ENCODE measurements at places on chromosomes 12 and 14. TPM values are rescaled to one million over a fixed set of nuclear protein-coding genes. Genes with fewer than 3 reads are reported as not detected.

DNA sequence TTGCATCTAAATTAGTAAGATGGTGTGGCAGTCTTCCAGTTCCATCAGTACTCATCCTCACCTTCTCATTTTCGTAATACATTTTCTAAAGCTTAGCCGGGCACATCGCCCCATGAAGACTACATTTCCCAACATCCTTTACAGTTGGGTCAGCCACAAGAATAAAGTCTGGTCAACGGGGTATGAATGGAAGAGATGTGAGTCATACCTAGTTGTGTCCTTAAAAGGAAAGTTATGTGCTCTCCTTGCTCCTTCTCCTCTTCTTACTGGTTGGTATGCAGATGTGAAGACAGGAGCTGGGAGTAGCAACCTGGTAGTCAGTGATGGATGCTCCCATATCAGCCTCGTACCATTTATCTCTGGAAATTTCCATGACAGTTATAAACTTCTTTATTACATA, 35.9 kb upstream of the EGLN3 start:
- no peak for DNase-seq
- H3K27ac ChIP-seq = no peak overlapping the region
- H3K4me3 ChIP-seq = no peak overlapping the region

GRCh38 chr12:119512772-119513497, 80.6 kb upstream of the TMEM233 start:
- peaks cover 9% of the 10 kb centered on the region for H3K27me3 ChIP-seq
- H3K4me3 ChIP-seq = no peak overlapping the region
- no peaks in the 10 kb centered on the region for H3K36me3 ChIP-seq
- no peak for DNase-seq
- no peak overlapping the region for H3K27ac ChIP-seq
- no peaks in the 10 kb centered on the region for H3K4me1 ChIP-seq

ALX1 gene
- not detected for total RNA-seq

- H3K4me1 ChIP-seq = no peaks in the 10 kb centered on the region
- H3K27me3 ChIP-seq = no peaks in the 10 kb centered on the region
- H3K4me3 ChIP-seq = no peak overlapping the region
- no peak overlapping the region for H3K27ac ChIP-seq
Observed at GRCh38 chr12:85866986-85867776, 6.9 kb upstream of the NTS start.

GRCh38 chr12:111122458-111122878, 202.1 kb upstream of the MYL2 start:
- H3K27me3 ChIP-seq = no peaks in the 10 kb centered on the region
- no peak for DNase-seq
- H3K27ac ChIP-seq = no peak overlapping the region
- no peak overlapping the region for H3K4me3 ChIP-seq
- H3K36me3 ChIP-seq = no peaks in the 10 kb centered on the region

GRCh38 chr12:57460468-57460784, 841 bp downstream of the GLI1 start:
- H3K27ac ChIP-seq = peak overlapping the region; percentile 88
- H3K36me3 ChIP-seq = no peaks in the 10 kb centered on the region
- peaks cover 13% of the 10 kb centered on the region for H3K27me3 ChIP-seq
- DNase-seq = peak; percentile 81
- H3K4me1 ChIP-seq = peaks cover 50% of the 10 kb centered on the region

DNA sequence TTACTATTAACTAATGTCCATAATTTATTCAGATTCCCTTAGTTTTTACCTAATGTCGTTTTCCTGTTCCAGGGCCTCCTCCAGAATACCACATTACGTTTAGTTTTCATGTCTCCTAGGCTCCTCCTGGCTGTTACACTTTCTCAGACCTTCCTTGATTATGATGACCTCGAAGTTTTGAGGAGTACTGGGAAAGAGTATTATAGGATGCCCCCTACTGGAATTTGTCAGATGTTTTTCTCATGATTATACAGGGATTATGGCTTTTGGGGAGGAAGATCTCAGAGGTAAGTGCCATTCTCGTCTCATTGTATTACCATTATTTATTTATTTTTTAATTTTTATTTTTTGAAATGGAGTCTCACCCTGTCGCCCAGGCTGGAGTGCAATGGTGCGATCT, 17.7 kb upstream of the C1S start:
- H3K4me1 ChIP-seq = no peaks in the 10 kb centered on the region
- no peak for DNase-seq
- no peak overlapping the region for H3K27ac ChIP-seq
- H3K36me3 ChIP-seq = no peaks in the 10 kb centered on the region

- peaks cover 5% of the 10 kb centered on the region for H3K4me1 ChIP-seq
- H3K36me3 ChIP-seq = no peaks in the 10 kb centered on the region
- DNase-seq = no peak
- H3K27me3 ChIP-seq = no peaks in the 10 kb centered on the region
Observed at GRCh38 chr12:78088391-78088832, 257.7 kb downstream of the NAV3 start.

GRCh38 chr12:26489908-26490307, 294.5 kb downstream of the SSPN start:
- no peaks in the 10 kb centered on the region for H3K4me1 ChIP-seq
- H3K27me3 ChIP-seq = no peaks in the 10 kb centered on the region
- no peak overlapping the region for H3K4me3 ChIP-seq
- peaks cover 3% of the 10 kb centered on the region for H3K36me3 ChIP-seq
- no peak for DNase-seq
- H3K27ac ChIP-seq = no peak overlapping the region

GRCh38 chr14:41749429-41749828, 142.8 kb downstream of the LRFN5 start:
- no peaks in the 10 kb centered on the region for H3K4me1 ChIP-seq
- peak overlapping the region; percentile 22 for H3K4me3 ChIP-seq
- H3K27ac ChIP-seq = peak overlapping the region; percentile 32

TAS2R30 gene
- 16.3 TPM for total RNA-seq

GRCh38 chr12:59699421-59700152, 103.8 kb downstream of the SLC16A7 start:
- H3K4me3 ChIP-seq = no peak overlapping the region
- peaks cover under 1% of the 10 kb centered on the region for H3K36me3 ChIP-seq
- no peak for DNase-seq
- H3K4me1 ChIP-seq = peaks cover 12% of the 10 kb centered on the region
- no peaks in the 10 kb centered on the region for H3K27me3 ChIP-seq

- H3K4me1 ChIP-seq = peaks cover 100% of the 10 kb centered on the region
- H3K36me3 ChIP-seq = peaks cover 37% of the 10 kb centered on the region
- no peak overlapping the region for H3K4me3 ChIP-seq
- DNase-seq = peak; percentile 70
- H3K27me3 ChIP-seq = no peaks in the 10 kb centered on the region
- peak overlapping the region; percentile 86 for H3K27ac ChIP-seq
Observed at GRCh38 chr12:109462868-109463692, 14.0 kb downstream of the KCTD10 start.

- no peaks in the 10 kb centered on the region for H3K27me3 ChIP-seq
- H3K4me3 ChIP-seq = no peak overlapping the region
- H3K27ac ChIP-seq = no peak overlapping the region
- DNase-seq = no peak
- no peaks in the 10 kb centered on the region for H3K36me3 ChIP-seq
- H3K4me1 ChIP-seq = no peaks in the 10 kb centered on the region
Observed at GRCh38 chr12:118606690-118607089, 230.3 kb downstream of the SUDS3 start.

GRCh38 chr12:115001571-115002180, 317.7 kb upstream of the TBX3 start:
- no peaks in the 10 kb centered on the region for H3K4me1 ChIP-seq
- no peaks in the 10 kb centered on the region for H3K36me3 ChIP-seq
- DNase-seq = no peak

PSMC6 gene
- 95.7 TPM for total RNA-seq

DNA sequence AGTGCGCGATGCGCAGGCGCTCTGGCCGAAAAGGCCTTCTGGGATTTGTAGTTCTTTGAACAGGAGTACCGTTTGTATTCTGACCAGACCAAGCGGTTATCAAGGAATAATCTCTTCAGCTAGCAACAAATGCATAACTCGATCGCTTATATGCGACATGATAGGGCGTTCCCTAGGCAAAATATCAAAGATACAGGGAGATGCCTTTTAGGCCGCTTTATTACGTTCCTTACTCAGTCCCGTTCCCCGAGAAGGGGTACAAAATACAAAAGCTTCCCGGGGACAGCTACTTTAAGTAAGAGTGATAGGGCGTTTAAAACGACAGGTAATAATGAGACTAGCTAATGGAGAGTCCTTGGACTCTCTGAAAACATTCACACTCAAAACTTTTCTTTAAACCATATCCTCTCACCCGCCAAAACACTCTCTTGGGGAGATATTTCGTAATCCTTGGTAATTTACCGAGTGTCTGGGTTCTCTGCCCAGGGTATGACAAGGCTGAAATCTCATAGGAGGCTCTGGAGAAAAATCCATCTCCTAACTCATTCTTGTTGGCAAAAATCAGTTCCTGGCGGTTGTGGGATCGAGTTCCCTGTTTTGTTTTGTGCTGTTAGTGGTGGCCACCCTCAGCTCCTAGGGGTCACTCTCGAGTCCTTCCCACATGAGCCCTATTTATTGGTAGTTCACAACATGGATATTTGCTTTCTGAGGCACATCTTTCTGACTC, 412 bp upstream of the SNW1 start:
- peak overlapping the region; percentile 90 for H3K4me3 ChIP-seq
- H3K4me1 ChIP-seq = peaks cover 30% of the 10 kb centered on the region
- no peaks in the 10 kb centered on the region for H3K27me3 ChIP-seq
- H3K36me3 ChIP-seq = peaks cover 2% of the 10 kb centered on the region
- H3K27ac ChIP-seq = peak overlapping the region; percentile 94

KRT79 gene
- not detected for total RNA-seq

- no peak overlapping the region for H3K4me3 ChIP-seq
- H3K27me3 ChIP-seq = peaks cover 21% of the 10 kb centered on the region
- H3K4me1 ChIP-seq = peaks cover 18% of the 10 kb centered on the region
- H3K36me3 ChIP-seq = no peaks in the 10 kb centered on the region
Observed at GRCh38 chr12:120647375-120647755, 6.9 kb downstream of the CABP1 start.

VRTN gene
- total RNA-seq = not detected

DNA sequence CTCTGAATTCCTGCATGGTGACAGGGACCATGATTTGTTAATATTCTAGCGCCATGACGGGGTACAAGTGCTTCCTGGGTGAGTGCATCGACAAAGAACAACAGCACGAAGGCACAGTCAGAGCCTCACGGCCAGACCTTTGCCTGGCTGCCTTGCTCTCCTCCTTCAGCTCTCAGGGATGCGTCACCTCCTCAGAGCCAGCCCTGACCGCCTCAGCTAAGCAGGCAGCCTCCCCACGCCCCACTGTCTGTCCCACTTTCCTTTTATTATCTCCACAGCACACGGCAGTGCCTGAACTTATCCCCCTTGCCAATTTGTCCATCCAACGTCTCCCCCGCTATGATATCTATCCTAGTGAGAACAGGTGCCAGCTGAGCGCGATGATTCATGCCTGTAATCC, 16.5 kb upstream of the FZD10 start:
- H3K27ac ChIP-seq = no peak overlapping the region
- DNase-seq = peak; percentile 34
- no peaks in the 10 kb centered on the region for H3K27me3 ChIP-seq
- H3K4me3 ChIP-seq = no peak overlapping the region
- H3K36me3 ChIP-seq = no peaks in the 10 kb centered on the region
- no peaks in the 10 kb centered on the region for H3K4me1 ChIP-seq

- no peak overlapping the region for H3K4me3 ChIP-seq
- no peak overlapping the region for H3K27ac ChIP-seq
- DNase-seq = no peak
- H3K36me3 ChIP-seq = no peaks in the 10 kb centered on the region
- H3K4me1 ChIP-seq = no peaks in the 10 kb centered on the region
Observed at GRCh38 chr14:41299924-41300323, 306.8 kb upstream of the LRFN5 start.

GRCh38 chr14:67405771-67406170, 6.2 kb downstream of the PLEK2 start:
- no peaks in the 10 kb centered on the region for H3K4me1 ChIP-seq
- no peak for DNase-seq
- no peaks in the 10 kb centered on the region for H3K27me3 ChIP-seq

GPR162 gene
- 7.1 TPM for total RNA-seq

GRCh38 chr12:47882781-47883546, 21.8 kb downstream of the VDR start:
- H3K4me3 ChIP-seq = no peak overlapping the region
- no peak overlapping the region for H3K27ac ChIP-seq

DNA sequence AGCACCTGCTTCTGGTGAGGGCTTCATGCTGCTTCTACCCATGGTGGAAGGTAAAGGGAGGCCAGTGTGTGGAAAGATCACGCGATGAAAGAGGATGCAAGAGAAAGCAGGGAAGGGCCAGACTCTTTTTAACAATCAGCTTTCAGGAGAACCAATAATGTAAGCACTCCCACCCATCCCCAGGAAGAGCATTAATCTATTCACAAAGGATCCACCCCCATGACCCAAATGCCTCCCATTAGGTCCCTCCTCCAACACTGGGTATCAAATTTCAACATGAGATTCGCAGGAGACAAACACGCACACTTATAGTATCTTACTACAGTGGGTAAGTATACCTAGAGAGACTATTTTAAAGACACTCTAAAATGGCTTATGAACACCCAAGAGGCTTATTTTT, 80.5 kb upstream of the TMCC3 start:
- no peak overlapping the region for H3K4me3 ChIP-seq
- H3K36me3 ChIP-seq = no peaks in the 10 kb centered on the region
- no peak for DNase-seq
- no peaks in the 10 kb centered on the region for H3K27me3 ChIP-seq
- peaks cover 4% of the 10 kb centered on the region for H3K4me1 ChIP-seq

DNA sequence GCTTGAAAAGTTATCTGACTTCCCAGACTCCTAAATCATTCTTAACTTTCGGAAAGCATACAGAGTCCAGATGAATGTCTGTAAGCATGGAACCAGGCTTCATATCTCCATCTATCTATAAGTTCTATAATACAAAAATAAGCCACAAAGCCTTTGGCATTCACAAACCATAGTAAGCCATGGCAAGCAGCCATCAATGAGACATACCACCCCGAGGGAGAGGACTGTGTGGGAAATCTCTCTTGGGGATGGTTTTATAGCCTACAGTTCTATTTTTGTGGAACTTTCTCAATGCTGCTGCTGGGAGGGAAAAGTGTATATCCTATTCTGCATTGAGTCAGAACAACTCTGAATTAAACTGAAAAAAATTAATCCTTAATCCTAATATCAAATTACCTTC, 20.4 kb downstream of the EGLN3 start:
- H3K27ac ChIP-seq = no peak overlapping the region
- no peaks in the 10 kb centered on the region for H3K36me3 ChIP-seq
- H3K4me1 ChIP-seq = no peaks in the 10 kb centered on the region
- DNase-seq = no peak
- no peaks in the 10 kb centered on the region for H3K27me3 ChIP-seq

DNA sequence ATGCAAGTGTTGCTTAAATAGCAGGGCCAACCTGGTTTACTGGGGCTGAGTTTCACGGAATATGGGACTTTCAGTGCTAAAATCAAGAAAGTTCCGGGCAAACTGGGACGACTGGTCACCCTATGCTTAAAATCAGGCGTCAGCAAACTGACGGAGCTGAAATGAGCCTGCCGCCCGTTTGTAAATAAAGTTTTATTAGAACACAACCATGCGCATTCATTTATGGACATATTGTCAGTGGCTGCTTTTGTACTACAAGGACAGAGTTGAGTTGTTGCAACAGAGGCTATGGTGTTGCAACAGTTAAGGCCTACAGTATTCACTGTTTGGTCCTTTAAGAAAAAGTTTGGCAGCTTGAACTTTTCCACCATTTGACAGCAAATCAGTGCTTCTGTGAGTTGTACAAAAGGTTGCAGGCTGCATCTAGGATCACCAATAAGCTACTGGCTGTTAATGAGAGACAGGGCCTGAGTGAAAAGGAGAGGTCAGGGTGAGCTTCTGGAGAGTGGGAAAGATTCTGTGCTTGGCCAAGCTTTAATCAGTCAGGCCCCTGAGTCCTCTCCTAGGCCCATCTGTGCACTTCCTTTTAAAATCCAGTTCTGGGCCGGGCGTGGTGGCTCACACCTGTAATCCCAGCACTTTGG, 13.3 kb downstream of the SELPLG start:
- H3K36me3 ChIP-seq = peaks cover 14% of the 10 kb centered on the region
- H3K4me3 ChIP-seq = no peak overlapping the region
- no peak overlapping the region for H3K27ac ChIP-seq
- no peaks in the 10 kb centered on the region for H3K27me3 ChIP-seq
- DNase-seq = no peak
- peaks cover 26% of the 10 kb centered on the region for H3K4me1 ChIP-seq

All from spleen (tissue), 13 donors.